Stimulated activated CD8-positive, alpha-beta memory T cell treated with anti-CD3 and anti-CD28 coated beads, Interleukin-7, amount 100 ng/mL, for 1 hour (primary cell): ENCODE measurements at places on chromosomes 7 and 10.

DNA sequence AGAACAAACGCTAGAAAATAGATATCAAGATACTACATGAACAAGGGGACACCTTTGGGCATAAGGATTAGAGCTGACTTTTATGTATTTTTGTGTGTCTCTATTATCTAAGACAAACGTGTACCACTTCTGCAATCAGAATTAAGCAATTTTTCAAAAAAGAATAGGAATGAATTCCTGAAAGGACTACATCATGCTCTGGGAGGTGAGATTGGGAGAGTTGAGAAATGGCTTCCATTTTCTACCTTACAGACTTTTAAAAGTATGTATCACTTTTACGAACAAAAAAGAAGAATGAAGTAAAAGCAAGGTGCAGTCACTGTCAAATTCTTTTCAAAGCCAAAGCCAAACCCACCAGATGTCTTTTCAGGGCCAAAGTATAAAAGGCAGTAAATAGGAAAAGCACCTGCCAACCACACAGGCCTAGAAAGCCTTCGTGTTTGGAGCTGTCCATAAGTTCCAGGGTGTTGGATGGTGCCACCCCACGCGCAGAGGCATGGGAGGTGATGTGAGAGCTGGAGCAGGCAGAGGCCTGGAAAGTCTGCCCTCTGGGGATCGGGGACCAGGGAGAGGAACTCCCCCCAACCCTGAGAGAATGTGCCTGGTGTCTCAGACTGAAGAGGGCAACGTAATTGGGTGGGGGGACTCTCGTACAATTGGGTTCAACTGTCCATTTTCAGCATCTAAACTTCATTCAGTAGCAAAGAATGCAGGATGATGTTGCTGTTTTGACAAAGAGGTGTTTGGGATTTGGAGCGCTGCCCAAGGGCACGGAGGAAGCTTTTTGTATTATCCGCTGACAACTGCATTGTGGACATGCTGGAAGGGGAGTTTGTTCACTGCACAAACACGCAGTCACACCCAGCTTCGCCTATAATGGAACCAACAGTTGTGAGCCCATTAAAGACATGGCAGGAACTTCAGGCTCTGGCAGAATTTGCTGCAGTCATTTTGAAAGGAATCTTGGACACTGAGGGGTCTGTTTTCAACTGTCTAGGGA, 17.6 kb upstream of the CTBP2 start:
- no peak for DNase-seq

- DNase-seq = no peak
Observed at GRCh38 chr7:50355817-50356178, 51.3 kb downstream of the IKZF1 start.

GRCh38 chr10:108469940-108470339, 1305.4 kb upstream of the SORCS1 start:
- DNase-seq = no peak

DNA sequence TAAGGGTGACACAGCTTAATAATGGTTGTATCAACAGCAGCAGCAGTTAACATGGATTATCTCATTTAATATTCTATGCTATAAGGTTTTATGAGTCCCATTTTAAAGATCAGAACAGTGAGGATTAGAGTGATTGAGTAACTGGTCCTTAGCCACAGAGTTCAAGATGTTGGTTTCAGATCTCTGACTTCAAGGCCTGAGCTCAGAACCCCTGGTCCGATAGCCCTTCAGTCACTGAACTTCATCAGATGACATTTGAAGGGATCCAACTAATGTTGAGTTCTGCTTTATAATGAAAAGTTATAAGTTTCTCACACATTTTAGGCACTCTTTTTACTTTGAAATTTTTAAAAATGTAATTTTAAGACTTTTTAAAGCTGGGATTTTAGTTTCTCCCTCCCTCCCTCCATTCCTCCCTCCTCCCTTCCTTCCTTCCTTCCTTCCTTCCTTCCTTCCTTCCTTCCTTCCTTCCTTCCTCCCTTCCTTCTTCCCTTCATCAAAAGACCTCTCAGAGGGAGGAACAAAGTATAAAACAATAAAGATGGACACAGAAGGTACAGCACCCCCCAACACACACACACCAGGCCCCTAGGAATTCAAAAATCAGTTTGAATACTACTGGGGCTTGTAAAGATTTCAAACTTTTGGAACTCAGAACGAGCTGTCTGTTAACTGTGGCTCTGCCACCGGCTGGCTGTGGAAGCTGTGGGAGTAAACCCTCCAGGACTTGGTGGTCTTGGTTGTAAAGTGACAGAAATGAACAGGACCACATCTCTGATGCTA, 206.9 kb upstream of the AGK start:
- no peak for DNase-seq

- peak; percentile 83 for DNase-seq
Observed at GRCh38 chr10:73358331-73359279, at the start of gene CFAP70. Gene CFAP70 (minus strand): TSS chr10:73358864. CDS start chr10:73354796, 4,068 bp downstream.

- no peak for DNase-seq
Observed at GRCh38 chr10:49167425-49168170, 20.6 kb downstream of the TMEM273 start.

- no peak for DNase-seq
Observed at GRCh38 chr10:1160561-1161314, 104.6 kb downstream of the WDR37 start.

DNA sequence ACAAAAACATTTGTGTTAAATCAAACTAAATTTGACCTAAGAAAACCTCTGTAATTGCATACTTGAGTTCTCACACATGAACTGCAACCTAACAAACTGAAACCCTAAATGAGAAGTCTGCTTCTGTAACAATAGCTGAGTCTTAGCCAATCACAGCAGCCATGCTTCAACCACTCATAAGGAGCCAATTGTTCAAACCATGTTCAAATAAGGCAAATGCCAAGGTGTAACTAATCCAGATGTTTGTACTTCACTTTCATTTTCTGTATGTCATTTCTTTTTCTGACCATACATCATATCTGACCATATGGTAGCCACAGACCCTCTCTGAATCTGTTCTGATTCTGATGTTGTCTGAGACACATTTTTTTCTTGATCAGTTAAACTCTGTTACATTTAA, 47.5 kb upstream of the ANTXRL start:
- no peak for DNase-seq

DNA sequence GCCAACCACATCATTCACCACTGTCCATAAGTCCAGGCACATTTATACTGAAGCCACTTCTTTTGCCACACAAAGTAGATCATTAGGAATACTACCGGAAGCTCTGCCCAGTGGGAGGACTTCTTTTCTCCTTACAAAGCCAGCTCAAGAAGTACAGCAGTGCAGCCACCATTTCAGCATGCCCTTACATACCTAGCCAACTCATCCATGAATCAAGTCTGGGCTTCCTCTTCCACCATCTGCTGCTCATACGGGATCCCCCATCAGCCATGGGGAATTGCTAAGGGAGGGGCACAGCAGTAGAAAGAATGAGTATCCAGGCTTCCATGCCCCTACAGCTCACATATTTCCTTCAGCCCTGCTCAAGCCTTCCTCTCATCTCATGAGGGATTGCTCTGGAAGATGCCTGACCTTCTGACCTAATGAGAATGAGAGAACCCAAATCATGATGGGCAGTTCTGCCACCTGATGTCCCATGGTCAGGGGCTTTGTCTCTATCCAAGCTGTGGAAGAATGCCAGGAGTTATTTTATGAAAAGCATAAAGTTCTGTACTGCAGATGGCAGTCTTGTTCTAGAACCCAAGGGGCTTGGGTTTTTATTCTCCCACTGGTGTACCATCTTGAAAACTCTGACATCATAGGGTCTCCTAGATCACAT, 39.5 kb downstream of the ACSM6 start:
- no peak for DNase-seq

GRCh38 chr7:112892263-112892662, 102.1 kb upstream of the TMEM168 start:
- DNase-seq = no peak

DNA sequence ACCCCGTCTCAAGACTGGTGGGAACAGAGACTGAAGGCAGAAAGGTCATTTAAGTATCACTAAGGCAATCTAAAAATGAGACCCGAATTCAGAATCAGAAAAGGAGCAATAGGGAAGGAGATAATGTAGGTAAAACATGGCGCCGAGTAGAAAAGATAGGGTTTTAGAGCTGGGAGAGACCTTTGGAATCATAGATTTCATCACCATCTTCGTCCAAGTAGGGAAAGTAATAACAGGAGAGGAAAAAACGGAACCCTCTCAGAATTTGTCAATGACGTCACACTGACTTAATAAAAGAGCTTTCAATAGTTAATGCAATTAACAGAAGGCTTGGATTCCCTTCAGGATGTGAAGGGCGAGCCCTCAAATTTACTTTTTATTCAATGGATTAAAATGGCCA, 1.0 kb upstream of the UBN2 start:
- no peak for DNase-seq
